Amniotic epithelial cell (primary cell): ENCODE measurements at places on chromosomes 7 and 10.
A peak's percentile ranks its signal among the peaks of the same experiment; 100 is the strongest.

- DNase-seq: no peak
These were observed 72.1 kb downstream of the ZMIZ1 start for GRCh38 chr10:79140855-79141254.

DNA sequence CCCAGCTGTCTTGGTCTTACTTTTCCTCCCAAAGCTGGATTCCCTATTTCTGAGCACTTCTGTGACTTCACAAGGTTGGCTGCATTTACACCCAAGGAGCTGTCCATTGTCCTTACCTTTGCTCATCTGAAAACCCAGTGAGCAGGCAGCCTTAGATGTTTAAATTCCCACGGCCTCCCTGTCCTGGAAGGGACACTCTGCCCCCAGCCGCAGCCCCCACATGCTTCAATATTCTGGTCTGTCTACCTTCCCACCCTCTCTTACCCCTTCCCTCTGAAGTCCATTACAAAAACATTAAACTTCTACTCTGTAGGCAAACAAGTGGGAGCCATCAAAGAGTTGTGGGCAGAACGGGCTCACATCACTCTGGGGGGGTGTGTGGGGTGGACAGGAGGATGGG is 73.8 kb upstream of the EFCAB10 start:
- DNase-seq: peak; percentile 75

- no peak for DNase-seq
These were observed 23.3 kb downstream of the PODXL start for GRCh38 chr7:131533151-131533559.

- no peak for DNase-seq
These were observed 24.9 kb downstream of the LRRC20 start for GRCh38 chr10:70357565-70357964.

GRCh38 chr10:79322616-79323543 is 24.4 kb upstream of the PPIF start:
- DNase-seq: peak; percentile 81

DNA sequence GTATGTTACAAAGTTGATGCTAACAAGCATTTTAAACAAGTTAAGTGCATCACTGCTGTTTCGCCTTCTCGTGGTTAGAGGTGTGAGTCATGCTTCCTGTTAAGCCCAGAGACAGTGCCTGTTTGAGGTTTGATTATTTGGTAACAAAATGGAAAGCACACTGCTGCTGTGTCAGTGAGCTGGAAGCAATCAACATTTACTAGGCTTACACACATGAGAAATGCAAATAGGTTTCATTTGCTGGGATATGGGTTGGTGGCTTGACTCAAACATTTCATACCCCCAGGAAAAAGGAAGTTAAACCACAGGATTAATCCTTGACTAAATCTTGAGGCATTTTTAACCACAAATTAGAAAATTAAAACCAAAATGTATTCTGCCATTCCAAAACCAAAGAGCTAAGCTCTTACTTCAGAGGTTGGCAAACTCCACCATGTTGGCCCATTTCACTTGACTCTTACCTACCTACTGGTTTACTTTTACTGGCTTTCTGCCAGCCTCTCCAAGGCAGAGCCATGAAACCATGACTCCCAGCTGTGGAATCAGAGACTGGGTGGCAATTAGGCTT is 139.2 kb downstream of the ETV1 start:
- peak; percentile 97 for DNase-seq

- DNase-seq: no peak
These were observed 6.6 kb upstream of the UBE2D1 start for GRCh38 chr10:58328233-58328632.

GRCh38 chr7:55641811-55642210 is 69.5 kb upstream of the VOPP1 start:
- DNase-seq: no peak

GRCh38 chr7:133051066-133051465 is 30.8 kb downstream of the CHCHD3 start:
- peak; percentile 47 for DNase-seq

DNA sequence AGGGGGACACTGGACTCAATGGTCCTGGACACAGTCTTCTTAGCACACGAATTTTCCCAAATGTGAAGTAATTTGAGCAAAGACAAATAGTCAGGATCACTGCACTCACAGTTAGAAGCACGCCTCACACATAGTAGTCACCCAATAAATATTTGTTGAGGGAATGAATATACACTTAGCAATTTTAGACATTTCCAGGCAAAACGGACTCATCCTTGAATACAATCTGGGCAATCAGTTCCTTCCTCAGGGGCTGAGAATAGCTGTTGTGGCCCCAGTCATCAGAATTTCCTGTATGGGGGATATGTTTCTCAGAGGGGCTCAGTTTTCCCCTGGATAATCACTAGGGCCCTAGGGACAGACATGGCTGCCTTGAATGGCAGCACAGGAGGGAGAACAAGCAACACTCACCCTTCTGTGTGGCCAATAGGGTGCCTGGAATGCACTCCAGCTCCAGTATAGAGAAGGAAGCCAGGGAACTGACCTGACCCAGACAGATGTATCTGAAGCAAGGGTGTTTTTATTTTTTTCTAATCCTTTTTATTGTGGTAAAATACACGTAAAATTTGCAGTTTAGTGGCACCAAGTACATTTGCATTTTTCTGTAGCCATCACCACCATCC is 282.7 kb upstream of the ZNF32 start:
- DNase-seq: peak; percentile 67

DNA sequence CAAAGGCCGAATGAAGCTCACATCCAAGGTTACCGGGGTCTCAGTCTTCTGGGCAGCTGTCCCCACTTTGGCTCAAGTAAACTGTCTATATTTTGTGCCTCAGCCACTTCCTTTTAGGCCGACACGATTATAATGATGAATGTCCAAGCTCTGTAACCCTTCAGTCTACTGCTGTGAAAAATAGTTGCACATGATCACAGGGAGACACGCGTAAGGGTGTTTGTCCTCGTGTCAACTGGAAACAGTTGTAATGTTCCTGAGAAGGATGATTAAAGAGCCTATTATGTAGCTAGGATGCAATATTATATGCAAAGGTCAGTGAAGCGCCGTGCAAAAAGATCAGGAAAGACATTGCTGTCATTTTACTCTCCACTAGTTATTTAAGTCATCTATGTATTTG is 559.9 kb downstream of the SDK1 start:
- DNase-seq: no peak

- no peak for DNase-seq
These were observed 43.4 kb upstream of the ITGB8 start for GRCh38 chr7:20287317-20287716.

- DNase-seq: no peak
These were observed 3.9 kb upstream of the INPP5A start for GRCh38 chr10:132533571-132534260.

GRCh38 chr7:34389332-34390078 is 268.5 kb upstream of the NPSR1 start:
- DNase-seq: no peak

DNA sequence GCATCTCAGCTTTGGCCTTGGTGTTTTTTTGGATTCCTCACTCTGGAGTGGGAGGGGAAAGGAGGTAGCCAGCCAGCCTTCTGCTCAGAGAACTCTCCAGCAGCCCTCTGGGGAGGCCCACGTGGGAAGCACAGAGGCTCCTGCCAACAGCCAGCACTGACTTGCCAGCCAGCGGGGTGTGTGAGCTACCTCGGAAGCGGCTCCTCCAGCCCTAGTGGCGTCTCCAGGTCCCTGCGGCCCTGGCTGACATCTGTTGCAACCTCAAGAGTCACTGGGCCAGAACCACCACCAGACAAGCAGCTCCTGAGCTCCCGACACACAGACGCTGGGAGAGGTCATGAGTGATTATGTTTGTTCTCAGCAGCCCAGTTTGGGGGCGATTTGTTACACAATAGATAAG is 180.2 kb upstream of the FZD8 start:
- peak; percentile 54 for DNase-seq

GRCh38 chr10:18308600-18308999 is 168.4 kb downstream of the CACNB2 start:
- no peak for DNase-seq

DNA sequence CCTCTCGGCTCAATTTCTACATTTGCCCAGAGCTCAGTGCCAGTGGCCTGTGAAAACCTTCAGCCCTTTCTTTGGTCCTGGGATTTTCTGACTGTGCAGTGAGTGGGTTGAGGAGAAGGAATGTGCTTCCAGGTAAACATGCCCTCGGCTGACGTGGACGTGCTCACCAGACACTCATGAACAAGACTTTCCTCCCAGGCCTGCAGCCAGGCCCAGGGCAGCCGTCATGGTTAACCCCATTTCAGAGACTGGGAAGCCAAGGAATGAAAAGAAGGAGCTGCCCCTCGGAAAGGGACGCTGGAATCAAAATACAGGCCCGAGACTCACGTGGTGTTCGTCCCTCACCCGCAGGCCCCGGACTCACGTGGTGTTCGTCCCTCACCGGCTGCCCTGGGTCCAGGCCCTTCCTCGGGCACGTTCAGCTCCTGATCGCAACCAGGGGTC is 8.8 kb upstream of the CALML5 start:
- peak; percentile 16 for DNase-seq

GRCh38 chr7:25486656-25487055 is 258.4 kb upstream of the NPVF start:
- DNase-seq: no peak

GRCh38 chr7:4809666-4810065 is 34.2 kb downstream of the AP5Z1 start:
- no peak for DNase-seq

DNA sequence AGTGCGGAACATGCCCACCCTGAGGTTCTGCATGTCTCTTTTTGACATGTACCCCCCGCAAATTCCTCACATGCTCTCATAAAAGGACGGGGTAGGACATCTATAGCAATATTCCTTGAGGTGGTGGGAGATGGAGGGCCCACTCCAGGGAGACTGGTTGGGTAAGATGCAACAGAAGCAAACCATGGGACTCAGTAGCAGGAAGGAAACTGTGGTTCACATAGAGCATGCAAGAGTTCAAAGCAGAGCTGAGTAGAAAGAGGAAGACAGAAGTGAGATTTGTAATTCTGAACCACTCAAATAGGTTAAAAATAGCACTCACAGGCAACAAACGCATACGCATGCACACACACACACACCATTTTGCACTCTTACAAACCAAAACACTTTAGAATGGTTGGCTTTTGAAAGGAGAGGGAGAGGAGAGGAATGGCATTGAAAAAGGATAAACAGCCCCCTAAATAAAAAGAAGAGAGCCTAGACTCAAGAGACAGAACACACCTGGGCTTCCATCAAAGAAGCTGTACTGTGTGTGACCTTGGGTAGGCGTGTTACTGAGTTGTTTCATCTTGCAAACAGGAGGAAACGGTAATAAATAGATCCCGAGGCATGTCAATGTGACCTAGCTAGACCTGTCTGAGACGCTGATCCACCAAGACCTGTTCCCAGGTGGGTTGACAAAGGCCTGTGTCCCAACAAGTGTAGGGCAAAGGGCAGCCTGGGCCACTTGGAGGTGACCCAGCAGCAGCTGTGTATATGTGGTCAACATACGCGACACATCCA is 77.6 kb upstream of the LRRC4 start:
- DNase-seq: no peak
